Inflammatory macrophage (primary cell): ENCODE measurements at places on chromosomes 3 and 15.
A peak's percentile ranks its signal among the peaks of the same experiment; 100 is the strongest.

GRCh38 chr15:31487811-31488436 is 161.3 kb downstream of the KLF13 start:
- DNase-seq: peak; percentile 27

- DNase-seq: no peak
Observed at GRCh38 chr3:178537122-178537705, 978 bp downstream of the KCNMB2 start.

DNA sequence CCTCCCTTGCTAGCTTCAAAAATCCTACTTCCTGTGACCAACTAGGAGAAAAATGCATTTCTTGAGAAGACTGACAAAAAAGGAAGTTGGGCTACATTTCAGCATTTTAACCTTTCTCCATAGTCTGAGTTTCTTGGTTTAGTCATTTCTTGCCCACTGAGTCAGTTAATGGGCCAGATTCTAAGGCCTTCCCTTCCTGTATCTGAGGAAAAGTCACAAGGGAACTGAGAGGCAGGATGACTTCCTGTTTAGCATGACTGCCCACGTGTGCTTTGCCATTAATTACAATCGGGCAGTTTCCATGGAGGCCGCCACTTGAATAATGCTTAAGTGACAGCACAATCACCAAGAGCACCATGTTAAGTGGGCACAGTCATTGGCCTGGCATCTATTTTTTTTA is 794.4 kb upstream of the LMCD1 start:
- peak; percentile 95 for DNase-seq

- DNase-seq: no peak
Observed at GRCh38 chr3:10285272-10286132, 7.2 kb downstream of the GHRL start.

- DNase-seq: peak; percentile 32
Observed at GRCh38 chr3:156674911-156675829, 780 bp downstream of the TIPARP start.

GRCh38 chr3:72912532-72912931 is 24.7 kb downstream of the GXYLT2 start:
- DNase-seq: no peak

GRCh38 chr3:179528772-179529171 is 34.0 kb upstream of the ACTL6A start:
- DNase-seq: no peak

GRCh38 chr15:62462268-62462667 is 297.2 kb upstream of the C2CD4B start:
- DNase-seq: no peak

DNA sequence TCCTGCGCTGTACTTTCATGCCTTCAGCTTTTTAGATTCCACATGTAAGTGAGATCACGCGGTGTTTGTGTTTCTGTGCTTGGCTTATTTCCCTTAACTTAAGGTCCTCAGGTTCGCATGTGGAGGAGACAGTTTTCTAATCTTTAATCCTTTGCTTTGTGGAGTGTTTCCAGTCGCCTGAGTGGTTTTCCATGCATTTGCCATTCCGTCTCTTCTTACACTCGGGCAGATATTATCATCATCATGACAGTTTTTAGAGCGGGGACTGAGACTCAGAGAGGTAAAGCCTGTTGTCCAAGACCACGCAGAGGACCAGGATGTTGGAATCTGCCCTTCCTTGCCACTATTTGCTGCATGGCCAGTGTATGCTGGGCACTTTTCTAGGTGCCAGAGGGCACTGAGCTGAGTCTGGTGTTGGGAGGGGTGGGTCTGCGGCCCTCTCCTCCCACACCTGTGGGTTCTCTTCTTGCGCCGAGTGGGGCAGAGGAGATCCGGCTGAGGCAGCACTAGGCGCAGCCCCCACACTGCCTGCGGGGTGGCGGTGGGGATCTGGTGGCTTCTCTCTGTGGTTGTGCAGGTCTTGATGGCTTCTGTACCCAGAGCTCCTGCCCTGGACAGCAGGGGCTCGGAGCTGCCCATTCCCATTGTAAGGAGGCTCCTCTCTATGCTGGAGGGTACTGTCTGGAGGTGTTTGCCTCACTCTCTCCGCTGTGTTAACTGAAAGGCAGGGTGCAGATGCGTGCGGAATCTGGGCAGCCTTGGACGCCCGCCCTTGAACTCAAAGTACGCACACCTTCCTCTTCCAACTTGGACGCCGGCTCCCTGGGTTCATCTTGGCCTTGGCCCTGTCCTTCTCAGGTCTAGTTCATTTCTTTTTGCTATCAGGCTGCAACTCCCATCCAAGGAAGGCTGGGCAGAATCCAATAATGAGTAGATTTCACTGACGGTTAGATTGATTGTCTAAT is 156.0 kb upstream of the RGMA start:
- no peak for DNase-seq

- no peak for DNase-seq
Observed at GRCh38 chr15:54566654-54567053, 588.4 kb downstream of the UNC13C start.
